Stimulated activated CD8-positive, alpha-beta memory T cell treated with anti-CD3 and anti-CD28 coated beads, Interleukin-4, amount 100 ng/mL, for 4 hours (primary cell): ENCODE measurements at places on chromosomes 12 and 14.

GRCh38 chr14:54423991-54424390, 17.2 kb downstream of the CNIH1 start:
- no peak for DNase-seq

- DNase-seq = no peak
Measured at GRCh38 chr14:53947452-53948204, 9.0 kb downstream of the BMP4 start.

DNA sequence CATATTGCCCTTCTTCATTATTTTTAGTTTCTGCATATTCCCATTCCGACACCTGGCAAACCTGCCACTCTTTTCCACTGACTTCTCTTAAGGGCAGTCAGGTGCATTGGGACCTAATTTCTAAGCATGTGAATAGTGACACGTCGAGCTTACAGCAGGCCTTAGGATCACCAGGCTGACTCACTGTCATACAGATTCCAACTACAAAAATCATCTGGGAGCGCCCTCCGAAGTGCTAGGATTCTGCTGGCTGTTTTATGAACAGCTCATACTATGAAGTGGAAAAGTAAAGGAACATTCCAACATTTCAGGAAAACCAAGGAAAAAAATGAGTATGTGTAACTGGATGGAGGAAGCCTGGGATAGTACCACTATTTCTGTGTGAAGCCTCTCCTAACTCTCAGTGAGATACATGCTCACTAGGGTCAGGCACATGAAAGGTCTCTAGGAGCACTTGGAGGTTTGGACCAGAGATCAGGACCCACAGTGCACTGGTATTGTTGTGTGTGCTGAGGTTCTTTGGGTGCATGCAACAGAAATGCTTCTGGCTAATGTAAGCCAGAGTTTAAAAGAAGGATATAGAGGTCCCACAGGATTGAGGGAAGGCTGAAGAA, 257.4 kb downstream of the ZFP36L1 start:
- DNase-seq = no peak

- no peak for DNase-seq
Measured at GRCh38 chr14:104925855-104926609, 1.4 kb downstream of the PLD4 start.

- no peak for DNase-seq
Measured at GRCh38 chr14:72921396-72921795, 4.9 kb upstream of the DCAF4 start.

DNA sequence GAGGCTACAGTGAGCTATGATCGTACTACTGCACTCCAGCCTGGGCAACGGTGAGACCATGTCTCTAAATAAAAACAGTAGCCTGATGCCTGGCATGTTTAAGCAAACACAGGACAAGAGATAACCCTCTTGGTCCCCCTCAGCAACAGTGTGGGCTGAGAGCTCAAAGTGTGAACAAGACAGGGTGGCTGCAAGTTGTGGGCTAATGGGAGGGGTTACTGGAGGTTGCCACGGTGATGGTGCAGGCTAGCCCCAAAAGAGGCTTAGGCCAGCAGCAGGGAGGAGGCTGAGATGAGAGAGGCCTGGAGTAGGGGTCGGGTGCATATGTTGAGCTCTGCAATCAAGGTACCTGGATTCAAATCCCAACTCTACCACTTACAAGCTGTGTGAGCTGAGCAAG, 3.4 kb upstream of the LGMN start:
- DNase-seq = no peak

DNA sequence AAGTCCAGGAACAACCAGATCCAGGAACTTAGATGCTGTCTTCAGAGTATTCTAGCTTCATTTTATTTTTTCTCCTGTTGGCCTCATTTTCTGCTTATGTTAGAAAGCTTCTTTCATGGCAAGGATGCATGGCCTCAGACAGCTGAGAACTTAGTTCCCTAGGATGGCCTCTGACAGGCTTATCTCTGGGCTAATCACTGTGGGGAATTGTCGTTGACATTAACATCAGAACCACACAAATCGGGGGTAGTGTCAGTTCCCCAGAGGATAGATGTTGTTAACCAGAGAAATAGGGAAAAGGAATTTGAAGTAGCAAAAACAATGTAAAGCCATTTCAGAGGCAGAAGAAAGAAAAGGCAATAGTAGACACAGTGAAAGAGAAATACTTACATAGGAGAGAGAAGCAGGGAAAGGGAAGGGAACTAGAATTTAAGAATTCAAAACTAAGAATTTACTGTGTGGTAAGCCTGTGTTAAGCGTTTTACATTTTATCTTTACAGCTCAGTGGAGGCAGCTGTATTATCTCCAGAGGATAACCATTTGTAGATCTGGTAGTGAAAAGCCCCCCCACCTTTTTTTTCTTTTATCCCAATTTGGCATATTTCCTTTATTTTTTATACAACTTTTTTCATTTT, 21.8 kb downstream of the FUT8 start:
- no peak for DNase-seq

DNA sequence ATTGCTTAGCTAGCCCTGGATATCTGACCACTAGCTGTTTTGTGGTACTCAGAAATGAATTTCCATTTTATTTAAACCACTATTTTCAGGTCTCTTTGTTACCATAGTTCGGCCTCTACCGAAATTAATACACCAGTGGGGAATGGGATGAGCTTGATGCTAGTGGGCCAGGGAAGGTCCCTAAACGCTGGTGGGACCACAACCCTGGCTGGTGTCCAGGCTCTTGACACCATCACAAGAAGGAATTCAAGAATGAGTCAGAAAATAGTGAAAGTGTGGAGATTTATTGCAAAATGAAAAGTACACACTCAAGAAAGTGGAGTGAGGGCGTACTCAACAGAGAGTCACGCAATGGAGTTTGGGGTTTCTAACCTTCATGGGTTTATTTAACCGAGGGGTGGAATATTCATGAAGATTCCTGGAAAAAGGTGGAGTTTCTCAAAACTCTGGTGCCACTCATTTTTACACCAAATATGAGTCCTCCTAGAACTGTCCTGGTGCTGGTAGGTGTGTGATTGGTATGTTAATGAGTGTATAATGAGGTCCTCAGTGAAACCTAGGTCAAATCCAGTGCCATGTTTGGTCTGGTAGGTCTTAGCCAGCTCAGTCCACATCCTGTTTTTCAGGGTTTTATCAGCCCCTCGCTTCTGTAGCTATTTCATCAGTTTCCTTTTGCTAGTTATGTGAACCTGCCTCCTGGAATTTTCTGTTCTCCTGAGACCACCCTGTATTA, 38.9 kb upstream of the LRP6 start:
- no peak for DNase-seq

GRCh38 chr12:43285159-43285598, 266.8 kb downstream of the ADAMTS20 start:
- DNase-seq = no peak

DNA sequence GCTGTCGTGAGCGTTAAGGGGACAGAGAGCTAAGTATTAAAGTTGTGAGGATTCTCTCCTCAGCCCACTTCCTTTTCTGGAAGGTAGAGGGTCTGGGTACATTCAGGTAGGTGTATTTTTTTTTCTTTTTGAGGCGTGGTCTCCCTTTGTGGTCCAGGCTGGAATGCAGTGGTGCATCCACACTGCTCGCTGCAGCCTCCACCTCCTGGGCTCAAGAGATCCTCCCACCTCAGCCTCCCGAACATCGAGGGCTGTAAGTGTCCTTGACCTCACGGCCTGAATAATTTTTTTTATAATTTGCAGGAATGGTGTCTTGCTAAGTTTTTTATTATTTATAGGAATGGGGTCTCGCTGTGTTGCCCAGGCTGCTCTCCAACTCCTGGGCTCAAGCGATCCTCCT, 1.4 kb downstream of the PUS1 start:
- DNase-seq = no peak

- no peak for DNase-seq
Measured at GRCh38 chr14:90814806-90815571, 1.2 kb downstream of the TTC7B start.

- DNase-seq = no peak
Measured at GRCh38 chr12:85322715-85323114, 42.7 kb downstream of the ALX1 start.

DNA sequence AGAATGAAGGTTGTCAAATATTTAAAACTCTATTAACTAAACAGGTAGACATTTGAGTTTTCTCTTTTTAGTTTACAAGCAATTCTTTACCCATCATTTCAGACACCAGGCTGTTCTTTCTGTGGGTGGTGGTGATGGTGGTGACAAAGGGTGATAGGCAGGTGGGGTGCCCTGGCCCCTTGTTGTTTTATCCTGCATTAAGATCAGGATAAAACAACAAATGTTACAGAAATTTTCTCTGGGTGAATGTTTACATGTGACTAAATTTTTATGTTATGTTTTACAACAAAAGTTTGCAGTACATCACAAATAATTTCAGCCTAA, 85.9 kb upstream of the MDM1 start:
- DNase-seq = no peak

DNA sequence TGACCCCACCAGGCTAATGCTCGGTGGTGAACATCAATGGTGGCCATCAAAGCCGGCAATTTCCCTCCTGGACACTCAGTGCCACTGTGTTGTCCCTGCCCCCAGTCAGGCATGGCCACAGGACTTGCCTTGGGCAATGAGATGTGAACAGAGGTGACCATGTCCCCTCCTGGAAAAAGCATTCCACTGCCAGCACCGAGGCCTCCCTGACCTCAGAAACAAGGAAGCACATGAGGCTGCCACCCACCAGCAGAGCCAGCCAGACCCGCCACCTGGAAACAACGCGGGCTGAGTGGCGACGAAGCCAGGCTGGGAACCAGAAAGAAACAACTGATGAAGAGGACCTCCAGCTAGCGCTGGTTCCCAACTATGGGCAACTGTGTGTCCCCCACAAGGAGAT, 31.8 kb downstream of the ITPK1 start:
- DNase-seq = no peak

- no peak for DNase-seq
Measured at GRCh38 chr14:39668449-39668848, 236.2 kb upstream of the FBXO33 start.

DNA sequence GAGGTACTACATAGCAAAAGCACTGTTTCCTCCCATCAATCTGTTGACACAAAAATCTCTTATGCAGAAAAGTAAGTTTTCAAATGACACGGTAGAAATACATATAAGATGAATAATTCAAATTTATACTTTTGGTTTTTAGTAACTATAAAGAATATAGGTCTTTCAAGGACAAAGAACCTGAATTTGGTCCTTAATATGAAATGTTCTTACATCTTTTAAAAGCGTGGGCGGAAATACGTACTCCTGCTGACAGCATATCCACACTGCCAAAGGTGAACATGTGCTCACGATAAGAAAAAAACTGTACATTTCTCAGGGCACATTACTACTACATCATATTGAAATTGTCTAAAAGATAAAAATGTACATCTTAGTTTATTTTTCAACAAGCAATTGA, 127.6 kb downstream of the FOXN3 start:
- DNase-seq = no peak

DNA sequence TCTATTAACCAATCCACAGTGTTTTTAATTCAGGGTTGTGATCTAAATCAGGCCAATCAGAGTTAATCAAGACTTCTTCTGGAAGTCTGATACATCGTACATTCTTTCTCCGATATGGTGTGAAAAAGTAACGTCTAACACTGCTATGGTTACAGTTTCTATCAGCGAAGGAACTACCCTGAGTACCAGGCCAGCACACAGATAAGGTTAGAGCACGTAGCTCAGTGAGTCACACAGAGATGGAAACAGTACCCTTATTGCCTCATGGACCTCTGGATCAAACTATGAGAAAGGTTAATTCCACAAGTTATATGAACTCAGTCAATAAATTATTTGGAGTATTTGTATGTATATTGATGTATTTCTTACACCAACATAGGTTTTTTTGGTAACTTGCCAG, 3.3 kb downstream of the OR6C68 start:
- no peak for DNase-seq

- DNase-seq = no peak
Measured at GRCh38 chr12:106289196-106289681, 13.3 kb upstream of the TCP11L2 start.

DNA sequence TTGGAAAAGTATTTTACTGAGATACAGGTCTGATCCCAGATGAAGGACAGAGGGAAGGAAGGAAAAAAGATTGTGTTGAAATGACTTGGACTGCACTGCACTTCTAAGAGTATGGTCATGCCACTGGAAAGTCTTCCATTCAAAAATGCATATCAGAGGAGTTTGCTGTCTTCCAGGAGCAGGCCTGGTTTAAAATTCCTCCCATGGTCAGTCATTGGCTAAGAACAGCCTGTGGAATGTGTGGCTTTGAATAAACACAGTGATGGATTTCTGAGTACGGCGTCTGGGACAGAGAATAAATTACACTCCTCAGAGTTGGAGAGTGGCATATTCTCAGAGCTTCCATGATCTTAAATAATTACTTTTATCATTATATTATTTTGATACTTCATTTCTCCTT, 245.8 kb upstream of the PDZRN4 start:
- DNase-seq = no peak

DNA sequence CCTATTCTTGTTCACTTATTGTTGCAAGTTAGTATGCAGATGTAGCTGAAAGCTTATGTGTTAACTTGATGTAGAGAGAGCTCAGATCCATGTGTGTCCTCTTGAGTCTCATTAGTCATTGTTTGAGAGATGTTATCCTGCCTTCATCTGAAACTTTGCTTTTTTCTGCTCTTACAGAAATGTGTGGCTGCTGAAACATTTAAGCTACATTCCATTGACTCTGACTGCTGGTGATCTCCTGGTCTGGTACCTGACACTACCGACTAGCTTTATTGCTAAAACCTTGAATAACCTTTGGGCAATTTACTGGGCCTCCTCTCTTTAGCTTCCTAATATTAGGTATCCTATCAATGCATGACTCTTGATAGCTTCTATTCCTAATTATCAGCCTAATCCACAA, 705.6 kb upstream of the FOXG1 start:
- DNase-seq = no peak

GRCh38 chr12:32033406-32033805, 73.2 kb upstream of the BICD1 start:
- DNase-seq = no peak

DNA sequence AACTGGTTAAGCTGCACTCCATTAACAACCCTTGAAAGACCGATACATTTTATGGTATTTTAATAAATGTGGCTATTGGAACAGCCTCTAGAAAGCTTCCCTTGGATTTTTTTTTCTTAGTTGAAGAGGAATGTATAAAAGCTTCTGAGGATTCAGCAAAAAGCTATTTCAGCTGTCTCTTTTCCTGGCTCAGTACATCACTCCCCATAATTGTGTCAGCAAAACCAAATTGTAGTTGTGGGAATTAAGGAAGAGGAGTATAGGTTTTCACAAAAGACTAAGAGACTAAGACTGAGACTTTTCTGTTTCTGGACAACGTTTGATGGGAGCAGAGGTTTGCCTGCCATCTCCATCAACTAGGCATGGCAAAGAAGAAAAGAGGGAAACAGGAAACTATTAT, 106.5 kb downstream of the C12orf50 start:
- no peak for DNase-seq

- DNase-seq = no peak
Measured at GRCh38 chr14:28361486-28361885, 405.1 kb upstream of the FOXG1 start.

DNA sequence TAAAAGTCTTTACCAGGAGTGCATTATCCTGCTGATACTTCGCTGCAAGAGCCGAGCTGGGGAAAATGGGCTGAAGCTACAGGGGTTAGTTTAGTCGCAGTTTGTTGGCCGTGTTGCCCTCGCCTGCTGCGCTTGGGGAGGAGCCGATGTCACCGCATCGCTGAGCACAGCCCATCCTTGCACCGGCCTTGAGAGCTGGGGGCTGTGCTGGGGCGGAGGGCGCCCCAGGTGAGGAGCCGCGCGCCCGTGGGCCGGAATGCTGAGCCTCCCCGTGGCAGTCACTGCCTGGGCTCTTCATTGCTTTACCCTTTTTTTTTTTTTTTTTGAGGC, 50.0 kb downstream of the ADGRD1 start:
- no peak for DNase-seq
